Esophagus squamous epithelium (tissue), 5 donors: ENCODE measurements at places on chromosomes 2 and 18.

GRCh38 chr18:22432657-22433137 lies 15.0 kb upstream of the CTAGE1 start:
- no peak for DNase-seq

DNA sequence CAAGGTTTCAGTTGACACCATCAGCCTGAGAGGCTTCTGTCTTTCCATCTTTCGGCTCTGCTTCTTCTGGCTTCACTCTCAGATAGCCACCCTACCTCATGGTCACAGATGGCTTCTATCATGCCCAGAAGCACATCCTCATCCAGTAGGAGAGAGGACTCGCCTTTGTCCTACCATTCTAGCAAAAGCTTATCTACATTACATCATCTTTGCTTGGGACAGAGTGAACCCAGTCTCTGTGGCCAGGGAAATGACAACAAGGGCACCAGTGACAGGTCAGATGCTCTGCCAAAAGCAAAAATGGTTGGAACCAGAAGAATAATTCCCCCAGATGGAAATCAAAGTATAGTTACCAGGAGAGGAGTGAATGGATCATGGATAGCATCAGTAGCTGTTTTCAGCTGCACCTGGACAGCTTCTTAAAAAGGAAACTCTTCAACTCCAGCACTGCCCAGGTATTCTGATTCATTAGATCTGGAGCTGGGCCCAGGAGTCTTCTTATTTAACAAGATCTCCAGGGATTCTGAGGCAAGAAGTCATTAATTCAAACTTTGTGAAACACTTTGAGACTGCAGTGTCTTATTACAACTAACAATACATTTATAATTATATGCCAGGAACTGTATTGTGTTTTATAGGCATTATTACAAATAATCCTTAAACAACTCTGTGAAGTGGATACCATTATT lies 257.7 kb upstream of the UBE2E3 start:
- DNase-seq: no peak

- DNase-seq: no peak
Measured at GRCh38 chr18:11316546-11316945, 167.2 kb upstream of the PIEZO2 start.

DNA sequence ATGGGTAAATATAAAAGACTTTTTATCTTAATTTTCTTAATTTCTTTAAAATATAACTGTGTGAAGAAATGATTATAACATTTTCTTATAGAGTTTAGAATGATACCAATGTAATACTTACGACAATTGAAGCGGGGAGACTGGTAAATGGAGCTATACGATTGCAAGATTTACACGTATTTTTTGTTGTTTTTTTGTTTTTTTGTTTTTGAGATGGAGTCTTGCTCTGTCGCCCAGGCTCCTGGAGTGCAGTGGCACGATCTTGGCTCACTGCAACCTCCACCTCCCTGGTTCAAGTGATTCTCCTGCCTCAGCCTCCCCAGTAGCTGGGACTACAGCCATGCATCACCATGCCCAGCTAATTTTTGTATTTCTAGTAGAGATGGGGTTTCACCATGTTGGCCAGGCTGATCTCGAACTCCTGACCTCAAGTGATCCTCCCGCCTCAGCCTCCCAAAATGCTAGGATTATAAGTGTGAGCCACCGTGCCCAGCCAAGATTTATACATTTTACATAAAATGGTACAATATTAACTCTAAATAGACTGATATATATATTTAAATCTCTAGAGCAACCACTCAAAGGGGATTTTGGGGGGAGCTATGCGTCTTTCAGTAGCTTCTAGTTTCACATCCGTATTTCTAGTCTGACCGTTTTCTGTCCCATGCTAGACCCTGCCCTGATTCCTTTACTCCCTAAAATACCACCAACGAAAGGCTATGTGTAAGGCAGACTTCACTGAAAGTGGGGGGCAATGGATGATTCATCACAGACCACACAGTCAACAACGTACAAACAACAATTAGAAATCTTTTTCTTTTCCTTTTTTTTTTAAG lies 28.2 kb upstream of the ATG16L1 start:
- no peak for DNase-seq

- no peak for DNase-seq
Measured at GRCh38 chr18:41226911-41227310, 728.1 kb upstream of the PIK3C3 start.

DNA sequence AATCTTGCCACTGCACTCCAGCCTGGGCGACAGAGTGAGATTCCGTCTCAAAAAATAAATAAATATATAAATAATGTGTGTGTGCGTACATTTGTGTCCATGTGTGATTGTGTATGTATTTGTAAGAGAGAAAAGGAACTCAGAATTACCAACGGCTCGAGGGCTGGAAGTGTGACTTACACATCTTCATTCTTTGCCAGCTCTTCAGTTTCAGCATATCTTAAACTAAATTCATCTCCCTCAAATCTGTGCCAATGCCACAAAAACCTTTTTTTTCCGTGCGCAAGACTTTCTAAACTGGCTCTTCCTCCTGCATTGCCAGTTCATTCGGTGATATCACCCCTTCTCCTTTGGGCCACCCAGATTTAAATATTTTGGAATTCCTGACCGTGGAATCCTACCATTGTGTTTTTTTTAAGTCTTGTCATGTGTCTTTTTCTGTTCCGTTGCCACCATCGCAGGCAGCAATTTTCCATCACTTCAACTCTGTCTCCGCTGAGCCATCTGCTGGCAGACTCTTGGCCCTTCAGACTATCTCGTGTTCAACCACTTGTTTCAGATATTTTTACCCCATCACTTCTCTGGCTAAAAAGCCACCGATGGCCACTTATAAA lies 77.0 kb upstream of the ZNF532 start:
- DNase-seq: no peak

- no peak for DNase-seq
Measured at GRCh38 chr2:52542297-52542696, 1225.3 kb upstream of the CHAC2 start.

DNA sequence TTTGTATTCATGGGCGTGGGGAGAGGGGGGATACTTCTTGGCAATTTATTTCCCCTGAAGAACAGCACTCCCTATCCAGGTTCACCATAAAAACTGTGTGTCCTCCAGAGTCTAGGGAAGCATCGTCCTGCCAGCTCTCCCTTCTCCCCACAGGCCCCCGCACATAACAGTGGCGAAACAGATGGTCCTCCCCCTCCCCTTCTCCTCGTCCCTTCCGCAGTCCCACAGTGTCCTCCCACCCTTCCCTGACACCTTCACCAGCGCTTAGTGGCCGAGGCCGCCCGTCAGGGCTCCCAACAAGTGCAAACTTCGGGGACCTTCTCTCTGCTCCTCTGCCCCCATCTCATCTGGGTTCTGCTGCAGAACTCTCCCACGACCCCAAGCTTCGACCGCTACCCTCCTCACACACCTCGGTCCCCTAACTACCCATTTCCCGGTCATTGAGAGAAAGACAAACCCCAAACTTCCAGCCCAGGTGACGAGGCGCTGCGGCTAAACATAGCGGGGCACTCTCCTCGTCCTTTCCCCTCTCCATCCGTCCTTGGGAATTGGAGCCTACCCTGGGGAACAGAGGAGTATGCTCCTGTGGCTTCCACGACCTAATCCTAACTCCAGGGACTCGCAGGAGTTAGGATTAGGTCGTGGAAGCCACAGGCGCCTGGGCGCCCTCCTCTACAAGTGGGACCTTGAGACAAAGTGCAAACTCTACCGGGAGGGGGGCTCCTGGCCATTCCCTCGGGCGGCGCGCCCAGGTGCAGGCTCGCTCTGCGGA lies 971 bp downstream of the ZNF385B start:
- DNase-seq: no peak

DNA sequence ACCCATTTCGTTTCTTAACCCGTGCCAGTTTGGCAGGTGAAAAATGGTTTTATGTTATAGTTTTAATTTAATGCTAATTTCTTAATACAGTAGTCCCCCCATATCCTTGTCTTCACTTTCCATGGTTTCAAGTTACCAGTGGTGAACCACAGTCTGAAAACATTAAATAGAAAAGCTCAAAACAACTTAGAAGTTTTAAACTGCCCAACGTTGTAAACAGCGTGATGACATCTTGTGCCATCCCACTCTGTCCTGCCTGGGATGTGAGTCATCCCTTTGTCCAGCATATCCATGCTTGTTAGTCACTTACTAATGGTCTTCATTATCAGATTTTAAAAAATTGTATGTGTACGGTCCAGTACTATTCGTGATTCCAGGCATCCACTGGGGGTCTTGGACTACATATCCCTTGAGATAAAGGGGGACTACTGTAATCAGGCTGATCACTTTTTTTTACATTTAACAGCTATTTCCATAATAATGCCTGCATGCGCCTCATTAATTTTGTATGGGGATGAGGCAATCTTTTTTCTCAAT lies 31.9 kb downstream of the SLC66A3 start:
- DNase-seq: no peak

- DNase-seq: no peak
Measured at GRCh38 chr2:96953611-96953978, 32.8 kb downstream of the FAM178B start.
